Activated CD8-positive, alpha-beta memory T cell treated with anti-CD3 and anti-CD28 coated beads for 4 hours (primary cell): ENCODE measurements at places on chromosomes 7 and 10.

DNA sequence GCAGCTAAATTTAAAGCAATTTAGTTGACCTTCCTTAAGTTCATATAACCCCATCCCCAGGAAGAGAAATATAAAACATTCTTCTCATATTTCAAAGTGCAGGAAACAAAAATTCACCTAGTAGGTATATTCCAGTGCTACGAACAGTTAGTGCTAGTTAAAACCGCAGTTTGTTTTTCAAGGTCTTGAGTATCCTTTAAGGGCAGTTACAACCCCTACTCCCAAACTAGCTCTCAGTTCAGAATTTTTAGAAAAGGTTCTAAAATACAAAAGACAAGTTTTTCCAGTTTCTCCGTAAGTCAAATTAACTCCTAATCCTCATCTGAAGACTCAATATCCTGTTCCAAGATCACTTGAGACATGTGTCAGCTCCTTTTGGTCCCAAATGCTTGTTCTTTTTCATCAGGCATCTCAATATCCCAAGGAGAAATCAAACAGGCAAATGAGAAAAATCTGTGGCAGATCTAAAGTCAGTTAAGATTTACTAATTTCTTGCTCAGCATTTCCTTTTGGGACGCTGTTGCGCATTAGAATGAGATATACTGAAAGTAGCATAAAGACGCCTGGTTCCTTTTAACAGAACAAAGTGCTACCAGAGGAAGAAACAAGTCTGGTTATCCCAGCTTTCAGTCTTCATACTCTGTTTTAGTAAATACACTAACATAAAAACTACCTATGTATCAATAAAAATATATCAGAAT lies 51.8 kb downstream of the ARHGAP12 start:
- no peak for DNase-seq

DNA sequence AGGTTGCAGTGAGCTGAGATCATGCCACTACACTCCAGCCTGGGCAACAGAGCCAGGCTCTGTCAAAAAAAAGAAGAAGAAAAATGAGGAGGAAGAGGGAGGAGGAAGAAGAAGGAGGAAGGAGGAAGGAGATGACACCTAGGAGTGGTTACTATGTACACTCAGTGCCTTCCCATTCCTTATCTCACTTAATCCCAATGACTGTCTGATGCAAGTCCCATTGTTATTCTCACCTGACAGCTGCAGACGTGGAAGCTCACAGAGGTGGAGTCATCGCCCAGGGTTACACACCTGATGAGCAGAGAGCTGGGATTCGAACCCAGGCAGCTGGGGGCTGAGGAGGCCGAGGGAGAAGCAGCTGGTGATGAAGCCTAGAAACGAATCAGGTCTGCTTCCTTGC lies 258.8 kb downstream of the SNX10 start:
- no peak for DNase-seq

- no peak for DNase-seq
Measured at GRCh38 chr10:75712242-75712880, 280.9 kb downstream of the LRMDA start.

- DNase-seq, result no peak
Measured at GRCh38 chr10:108385963-108386362, 1221.5 kb upstream of the SORCS1 start.

GRCh38 chr7:80312139-80312661 lies 177.6 kb downstream of the GNAI1 start:
- DNase-seq, result no peak

GRCh38 chr10:120516426-120516825 lies 59.4 kb downstream of the PLPP4 start:
- no peak for DNase-seq

GRCh38 chr7:100598425-100598824 lies 3.7 kb upstream of the PCOLCE start:
- no peak for DNase-seq
